ENCODE measurements at places on chromosomes 1 and 21.
A peak's percentile ranks its signal among the peaks of the same experiment; 100 is the strongest.

DNA sequence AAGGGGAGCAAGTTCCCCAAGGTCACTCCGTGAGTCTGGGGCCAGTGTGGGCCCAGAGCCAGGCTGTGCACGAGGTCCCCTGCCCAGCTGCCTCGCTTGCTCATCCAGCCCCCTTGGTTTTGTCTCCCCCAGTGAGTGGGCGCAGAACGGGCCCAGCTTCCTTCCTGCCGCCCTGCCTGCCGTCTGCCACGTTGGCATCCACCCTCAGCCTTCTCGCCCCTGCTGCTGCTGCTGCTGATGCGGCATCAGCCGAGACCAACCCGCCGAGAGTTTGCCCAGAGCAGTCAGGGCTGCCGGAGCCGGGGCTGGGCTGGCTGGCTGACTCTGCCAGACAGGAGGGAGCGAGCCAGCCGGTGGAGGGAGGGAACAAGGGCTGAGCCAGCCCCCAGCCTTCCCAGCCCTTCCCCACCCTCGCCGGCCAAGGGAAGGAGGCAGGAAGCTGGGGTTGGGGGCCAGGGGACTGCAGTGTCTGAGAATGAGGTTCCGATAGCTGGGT, 31.4 kb upstream of the WASF2 start:
- no peak for DNase-seq

GRCh38 chr1:115090186-115090490, 835 bp upstream of the TSPAN2 start:
- no peak for DNase-seq

GRCh38 chr1:102085896-102086295, 89.2 kb upstream of the OLFM3 start:
- no peak for DNase-seq

GRCh38 chr1:199029855-199030254, 391.0 kb downstream of the PTPRC start:
- DNase-seq = no peak

GRCh38 chr21:45040157-45040711, 34.1 kb upstream of the ADARB1 start:
- DNase-seq = no peak

GRCh38 chr21:33940164-33940880, 24.7 kb upstream of the ATP5PO start:
- no peak for DNase-seq

GRCh38 chr1:175920381-175920780, 177.0 kb upstream of the TNR start:
- DNase-seq = no peak

DNA sequence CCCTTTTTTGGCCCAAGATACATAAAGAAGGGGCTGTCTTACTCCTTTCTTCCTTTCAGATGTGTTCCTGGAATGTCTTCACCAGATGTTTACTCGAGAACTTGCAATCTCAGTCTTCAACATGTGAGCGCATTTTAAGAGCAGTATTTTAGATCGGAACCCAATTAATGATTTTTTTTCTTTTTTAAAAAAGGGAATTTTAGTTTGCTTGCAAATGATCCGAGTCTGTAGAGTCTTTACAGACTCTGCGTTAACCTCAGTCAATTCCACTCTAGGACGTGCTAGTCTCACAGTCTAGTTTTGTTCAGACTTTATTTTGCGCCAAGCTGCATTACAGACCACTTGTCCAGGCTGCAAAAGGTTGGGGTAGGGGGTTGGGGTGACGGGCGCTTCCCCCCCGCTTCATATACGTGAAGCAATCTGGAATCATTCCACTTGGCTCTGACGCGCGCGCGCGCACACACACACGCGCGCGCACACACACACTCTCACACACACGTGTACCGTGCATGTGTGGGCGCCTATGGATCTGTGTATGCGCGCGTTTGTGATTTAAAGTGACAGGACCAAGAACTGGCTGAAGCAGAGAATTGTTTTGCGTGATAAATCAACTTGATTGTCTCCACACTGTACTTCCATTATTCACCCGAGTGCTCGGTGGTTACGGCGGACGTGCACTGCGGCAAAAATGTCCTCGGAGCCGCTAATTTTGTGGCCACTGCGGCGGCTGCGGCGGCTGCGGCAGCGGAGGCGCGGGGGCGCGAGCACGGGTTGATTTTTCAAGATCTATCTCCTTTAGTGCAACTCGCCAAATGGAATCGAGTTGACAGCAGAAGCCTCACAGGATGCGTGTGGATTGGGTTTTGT, 25.6 kb upstream of the NFIA start:
- DNase-seq = no peak

- no peak for DNase-seq
Observed at GRCh38 chr1:91245435-91245834, 159.2 kb downstream of the HFM1 start.

GRCh38 chr1:183931646-183932271, 105.8 kb downstream of the COLGALT2 start:
- DNase-seq = no peak

DNA sequence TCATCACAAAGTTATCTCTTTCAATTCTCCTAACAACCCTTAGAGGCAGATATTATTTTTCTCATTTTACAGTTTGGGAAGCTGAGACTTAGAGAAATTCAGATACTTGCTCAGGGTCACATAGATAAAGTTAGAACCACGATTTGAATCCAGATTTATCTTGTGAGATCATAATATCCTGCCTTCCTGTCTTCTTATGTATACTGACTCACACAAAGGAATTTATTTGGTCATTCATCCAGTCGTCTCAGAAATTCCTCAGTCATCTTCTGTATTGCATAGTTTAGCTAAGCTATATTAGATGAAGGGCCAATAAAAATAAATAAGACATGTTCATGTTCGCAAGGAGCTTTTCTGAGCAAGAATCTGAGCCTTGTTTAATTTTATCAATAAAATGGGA, 35.8 kb upstream of the RUNX1 start:
- DNase-seq = peak; percentile 63

DNA sequence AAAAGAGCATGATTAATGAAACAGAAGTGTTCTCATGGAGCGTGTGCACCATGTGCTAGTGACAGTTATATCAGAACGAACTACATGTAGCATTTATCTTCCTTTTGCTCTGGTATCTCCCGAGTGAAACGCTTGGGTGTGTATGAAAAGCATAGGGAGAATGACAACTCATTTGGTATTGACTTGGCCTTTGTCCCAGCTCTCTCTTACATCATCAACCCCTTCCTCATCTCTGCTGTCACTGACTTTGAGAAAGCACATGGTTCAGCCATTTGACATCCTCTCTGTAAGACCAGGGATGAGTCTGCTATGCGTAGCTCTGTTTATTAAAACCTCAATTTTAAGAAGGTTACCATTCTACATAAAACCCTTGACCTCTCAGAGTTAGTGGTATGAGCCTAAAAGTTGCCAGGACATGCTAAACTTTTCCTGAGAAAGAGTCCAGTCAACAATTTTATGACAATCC, 201.0 kb downstream of the NRIP1 start:
- no peak for DNase-seq

Measured in amniotic stem cell (primary cell).